Fibroblast of villous mesenchyme (primary cell): ENCODE measurements at places on chromosomes 5 and 9. TPM values are rescaled to one million over a fixed set of nuclear protein-coding genes. Genes with fewer than 3 reads are reported as not detected.

- no peak for DNase-seq
Observed at GRCh38 chr9:100578610-100579009, 731 bp downstream of the CAVIN4 start.

EIF4E1B gene
- total RNA-seq, result not detected in 2 replicates

DNA sequence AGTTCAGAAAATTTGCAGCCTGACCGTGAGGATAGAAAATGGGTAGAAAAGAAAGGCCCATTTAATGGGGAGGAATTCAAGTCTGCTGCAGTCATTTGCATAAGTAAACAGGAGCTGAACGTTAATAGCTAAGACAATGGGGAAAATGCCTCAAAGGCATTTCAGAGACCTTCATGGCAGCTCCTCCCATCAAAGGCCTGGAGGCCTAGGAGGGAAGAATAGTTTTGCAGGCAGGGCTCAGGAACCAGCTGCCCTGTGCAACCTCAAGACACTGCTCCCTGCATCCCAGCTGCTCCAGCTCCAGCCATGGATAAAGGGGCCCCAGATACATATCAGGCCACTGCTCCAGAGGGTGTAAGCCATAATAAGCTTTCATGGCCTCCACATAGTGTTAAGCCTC is 32.2 kb upstream of the CDH18 start:
- no peak for DNase-seq

ACO1 gene
- 105 and 155 TPM in 2 replicates for total RNA-seq

- DNase-seq, result no peak
Observed at GRCh38 chr5:139092741-139093343, 105.3 kb downstream of the SIL1 start.
